CD4-positive, CD25-positive, alpha-beta regulatory T cell (primary cell): ENCODE measurements at places on chromosomes 5 and 9. TPM values are rescaled to one million over a fixed set of nuclear protein-coding genes. Genes with fewer than 3 reads are reported as not detected.
A peak's percentile ranks its signal among the peaks of the same experiment; 100 is the strongest.

The ZFP37 gene
- 1.8 TPM for total RNA-seq

DNA sequence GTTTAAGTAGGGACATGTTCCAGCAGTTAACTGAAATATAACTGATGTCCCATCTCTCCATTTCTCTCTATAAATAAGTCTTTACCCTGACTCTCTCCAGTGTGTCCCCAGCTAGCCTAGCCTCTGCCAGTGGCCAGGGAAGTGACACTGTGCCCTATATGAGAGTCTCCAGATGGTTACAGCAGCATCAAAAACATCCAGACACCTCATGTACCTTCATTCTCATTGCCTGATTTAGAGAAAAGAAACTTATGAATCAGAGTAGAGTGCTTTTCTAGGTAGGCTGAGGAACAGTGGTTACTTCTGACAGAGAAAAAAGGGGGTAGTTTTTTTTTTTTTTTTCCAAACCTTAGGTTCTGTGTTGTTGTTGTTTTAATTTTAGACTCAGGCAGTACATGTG is 148.5 kb downstream of the GNAQ start:
- DNase-seq, result no peak
- H3K27me3 ChIP-seq, result no peaks in the 10 kb centered on the region
- H3K36me3 ChIP-seq, result no peaks in the 10 kb centered on the region
- H3K4me3 ChIP-seq, result no peak overlapping the region

The PRR16 gene
- total RNA-seq, result not detected

The PTPN3 gene
- 0.47 TPM for total RNA-seq

- H3K36me3 ChIP-seq, result no peaks in the 10 kb centered on the region
- no peaks in the 10 kb centered on the region for H3K4me1 ChIP-seq
- peaks cover 1% of the 10 kb centered on the region for H3K27me3 ChIP-seq
- H3K4me3 ChIP-seq, result no peak overlapping the region
Observed at GRCh38 chr5:159507661-159508060, 177.4 kb upstream of the IL12B start.

- no peaks in the 10 kb centered on the region for H3K4me1 ChIP-seq
- H3K36me3 ChIP-seq, result no peaks in the 10 kb centered on the region
- DNase-seq, result no peak
- peaks cover 2% of the 10 kb centered on the region for H3K27me3 ChIP-seq
- no peak overlapping the region for H3K27ac ChIP-seq
Observed at GRCh38 chr9:113674436-113674835, 201.7 kb upstream of the ZNF618 start.

The PCDHGA12 gene
- total RNA-seq, result not detected

DNA sequence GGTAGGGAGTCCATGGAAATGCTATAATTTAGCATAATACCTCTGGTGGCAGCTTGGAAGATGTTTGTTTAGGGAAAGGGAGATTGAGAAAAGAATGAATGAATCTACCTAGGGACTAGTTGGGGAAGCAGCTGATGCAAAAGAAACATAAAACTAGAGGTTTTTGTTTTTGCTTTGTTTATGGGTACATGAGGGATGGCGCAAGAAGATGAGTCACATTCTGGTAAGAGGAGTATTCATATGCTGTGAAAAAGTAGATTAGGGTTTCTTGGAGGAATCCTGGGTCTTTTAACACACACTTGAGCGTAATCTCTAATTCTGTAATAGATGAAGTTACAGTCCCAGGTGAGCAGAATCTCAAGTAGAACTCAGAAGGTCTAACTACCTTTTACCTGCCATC is 17.1 kb downstream of the C9orf43 start:
- no peak overlapping the region for H3K4me3 ChIP-seq
- no peak overlapping the region for H3K27ac ChIP-seq
- no peaks in the 10 kb centered on the region for H3K27me3 ChIP-seq
- no peak for DNase-seq
- H3K36me3 ChIP-seq, result no peaks in the 10 kb centered on the region
- no peaks in the 10 kb centered on the region for H3K4me1 ChIP-seq

DNA sequence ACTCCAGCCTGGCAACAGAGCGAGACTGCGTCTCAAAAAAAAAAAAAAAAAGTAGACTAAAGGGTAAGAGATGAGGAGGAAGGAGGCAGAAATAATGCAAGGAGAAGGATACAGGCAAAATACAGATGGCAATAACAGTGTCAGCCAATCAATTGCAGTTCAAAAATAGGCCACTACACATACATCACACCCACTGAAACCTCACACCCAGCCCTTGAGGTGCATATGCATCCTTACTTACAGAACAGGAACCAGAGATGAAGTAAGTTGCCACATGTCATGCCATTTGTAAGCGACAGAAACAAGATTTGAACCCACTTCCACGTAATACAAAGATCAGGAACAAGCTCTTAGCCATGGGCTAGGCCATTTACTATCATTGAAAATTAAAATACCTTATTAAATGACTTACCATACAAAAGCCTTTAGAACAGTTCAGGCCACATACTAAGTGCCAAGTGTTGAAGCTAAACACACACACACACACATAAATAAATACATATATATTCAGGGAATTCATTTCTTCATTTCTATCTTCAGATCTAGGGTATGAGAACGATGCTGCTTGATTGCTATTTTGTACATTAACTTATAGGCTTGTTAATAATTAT is 98.4 kb downstream of the FNBP1 start:
- H3K4me3 ChIP-seq, result peak overlapping the region; percentile 73
- DNase-seq, result peak; percentile 30
- H3K36me3 ChIP-seq, result peaks cover 46% of the 10 kb centered on the region
- H3K27me3 ChIP-seq, result no peaks in the 10 kb centered on the region

DNA sequence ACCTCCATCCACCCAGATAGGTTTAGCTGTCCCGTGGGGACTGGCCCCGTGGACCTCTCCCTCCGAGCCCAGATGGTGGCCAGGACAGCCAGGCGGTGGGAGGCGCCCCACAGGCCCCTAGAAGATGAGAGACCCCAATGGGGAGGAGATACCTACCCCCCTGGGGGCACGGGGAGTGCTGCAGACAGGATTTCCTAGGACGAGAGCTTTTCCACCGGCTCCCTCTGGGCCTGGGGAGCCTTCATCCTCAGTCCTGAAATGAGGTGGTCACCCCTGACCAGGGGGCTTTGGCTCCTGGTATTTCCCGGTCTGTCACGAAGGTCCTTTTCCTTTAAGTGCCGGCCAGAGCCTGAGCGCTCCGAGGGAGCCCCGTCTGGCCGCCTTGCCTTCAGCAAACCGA is 46.8 kb downstream of the MRPL36 start:
- H3K4me1 ChIP-seq, result no peaks in the 10 kb centered on the region
- H3K27me3 ChIP-seq, result no peaks in the 10 kb centered on the region

DNA sequence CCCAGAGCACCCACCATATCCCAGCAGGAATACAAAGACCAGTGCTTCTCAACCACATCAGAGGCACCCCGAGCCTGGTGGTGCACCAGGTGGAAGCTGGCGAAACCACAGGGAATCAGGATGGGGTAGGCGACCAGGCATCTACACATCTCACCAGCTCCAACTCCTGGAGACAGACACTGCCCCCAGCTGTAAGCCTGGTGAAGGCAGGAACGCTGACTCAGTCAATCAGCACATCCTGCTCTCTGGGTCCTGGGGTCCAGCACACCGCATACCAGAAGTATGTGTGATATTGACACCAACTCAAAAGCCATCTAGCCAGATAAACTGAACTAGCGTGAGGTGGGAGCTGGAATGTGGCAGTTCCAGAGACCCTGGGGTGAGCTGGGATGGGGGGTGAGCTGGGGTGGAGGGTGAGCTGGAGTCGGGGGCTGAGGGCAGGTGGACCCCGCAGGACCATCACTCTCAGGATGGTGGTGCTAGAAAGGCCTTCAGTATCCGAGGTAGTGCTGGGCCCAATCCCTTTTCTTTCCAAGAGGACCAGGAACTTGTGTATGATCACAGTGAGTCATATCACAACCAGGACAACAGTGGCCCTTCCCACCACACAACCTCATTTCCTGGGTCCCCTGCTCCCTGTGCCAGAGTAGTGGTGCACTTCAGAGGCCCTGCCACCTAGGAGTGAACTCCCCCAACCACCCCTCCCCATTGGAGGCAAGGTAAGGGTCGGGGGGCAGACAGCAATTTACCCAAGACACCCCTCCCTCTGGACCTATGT is 2.5 kb downstream of the DBN1 start:
- peaks cover 6% of the 10 kb centered on the region for H3K27me3 ChIP-seq
- no peaks in the 10 kb centered on the region for H3K36me3 ChIP-seq
- H3K4me3 ChIP-seq, result no peak overlapping the region
- H3K27ac ChIP-seq, result no peak overlapping the region
- DNase-seq, result no peak

DNA sequence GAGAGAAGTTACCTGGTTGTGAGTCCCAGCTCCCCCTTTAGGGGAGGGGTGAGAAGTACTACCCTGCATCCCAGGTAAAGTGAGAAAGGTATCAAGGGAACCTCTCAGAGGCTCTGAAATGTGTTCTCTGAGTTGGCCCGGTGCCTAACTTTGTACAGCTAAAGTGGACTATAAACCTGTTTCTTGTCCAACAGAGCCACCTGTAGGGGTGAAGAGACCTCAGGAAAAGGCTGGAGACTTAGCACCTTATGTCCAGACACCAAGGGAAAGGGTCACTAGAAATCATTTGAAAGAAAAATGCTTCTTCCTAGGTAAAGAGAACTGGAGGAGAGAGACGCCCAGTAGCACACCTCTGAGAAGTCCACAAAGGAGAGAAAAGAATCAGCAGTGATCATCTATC is 108.3 kb upstream of the KIF2A start:
- H3K4me1 ChIP-seq, result no peaks in the 10 kb centered on the region
- no peak overlapping the region for H3K4me3 ChIP-seq
- H3K36me3 ChIP-seq, result no peaks in the 10 kb centered on the region
- no peak for DNase-seq

DNA sequence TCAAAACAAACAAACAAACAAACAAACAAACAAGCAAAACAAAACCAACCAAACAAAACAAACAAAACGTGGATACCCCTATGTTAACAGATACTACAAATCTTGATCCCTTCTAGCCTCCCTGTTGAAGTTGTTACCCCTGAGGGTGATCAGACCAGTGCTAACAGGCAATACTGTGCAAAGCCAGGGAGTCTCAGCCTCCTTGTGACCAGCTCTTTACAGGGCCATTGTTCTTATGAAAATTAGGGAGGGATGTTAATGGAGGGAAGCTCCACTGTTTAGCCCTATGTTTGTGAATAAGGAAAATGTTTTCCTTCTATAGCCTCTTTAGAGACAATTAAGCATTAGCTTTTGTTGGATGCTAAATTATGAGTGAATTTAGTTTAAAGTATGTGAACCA is 1072.1 kb upstream of the WWC1 start:
- no peaks in the 10 kb centered on the region for H3K4me1 ChIP-seq
- no peak for DNase-seq

The EQTN gene
- not detected for total RNA-seq

DNA sequence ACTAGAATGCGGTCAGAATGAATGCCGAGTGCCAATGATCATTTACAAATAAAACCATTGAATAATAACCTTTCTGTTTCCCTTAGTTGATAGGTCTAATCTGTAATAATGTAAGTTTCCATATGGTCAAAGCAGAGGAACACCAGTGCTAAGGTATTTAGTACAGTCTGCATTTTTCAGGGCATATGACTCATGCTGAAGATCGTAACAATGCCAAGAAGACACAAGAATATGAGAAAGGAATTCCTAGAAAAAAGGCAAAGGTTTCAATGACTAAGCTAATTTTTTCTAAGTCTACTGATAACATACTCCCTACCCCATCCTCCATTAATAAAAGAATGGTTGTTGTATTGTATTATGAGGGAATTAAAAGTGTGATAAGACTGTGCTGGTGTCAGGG is 2.8 kb downstream of the OR1L8 start:
- H3K4me3 ChIP-seq, result no peak overlapping the region
- no peaks in the 10 kb centered on the region for H3K36me3 ChIP-seq
- no peaks in the 10 kb centered on the region for H3K27me3 ChIP-seq
- no peaks in the 10 kb centered on the region for H3K4me1 ChIP-seq
- H3K27ac ChIP-seq, result no peak overlapping the region

The MARCHF3 gene
- 15.2 TPM for total RNA-seq
